ENCODE measurements at places on chromosomes 11 and 22.
A peak's percentile ranks its signal among the peaks of the same experiment; 100 is the strongest.

DNA sequence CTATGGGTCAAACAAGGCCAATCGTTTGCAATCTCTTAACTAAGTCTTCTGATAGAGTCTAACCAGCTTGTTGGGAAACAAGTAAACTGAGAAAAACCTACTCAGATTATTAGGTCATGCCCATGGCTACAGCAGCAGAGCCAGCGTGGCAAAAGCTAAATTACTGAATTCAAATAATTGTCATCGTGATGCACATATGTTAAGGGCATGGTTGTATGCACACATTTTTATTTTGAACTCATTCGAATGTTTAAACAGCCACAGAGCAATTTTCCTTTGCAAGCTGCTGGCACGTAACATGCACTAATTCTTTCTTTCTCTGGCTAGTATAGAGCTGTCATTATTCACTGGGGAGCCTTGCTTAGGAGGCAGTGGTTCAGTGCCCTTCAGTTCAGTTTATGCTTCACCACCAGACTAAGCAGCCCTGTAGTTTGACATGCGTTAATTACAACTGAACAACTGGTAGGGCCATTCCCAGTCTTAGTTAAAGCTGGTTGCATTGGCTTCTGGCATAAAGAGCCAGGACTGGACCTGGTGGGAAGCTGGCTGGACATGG lies 396.4 kb downstream of the METTL15 start:
- DNase-seq, result no peak

GRCh38 chr22:33476206-33476605 lies 418.0 kb upstream of the SYN3 start:
- no peak for DNase-seq

- DNase-seq, result peak; percentile 28
Observed at GRCh38 chr11:10807493-10808234, 1.1 kb downstream of the EIF4G2 start.

GRCh38 chr11:112410325-112410724 lies 149.7 kb upstream of the PLET1 start:
- no peak for DNase-seq

DNA sequence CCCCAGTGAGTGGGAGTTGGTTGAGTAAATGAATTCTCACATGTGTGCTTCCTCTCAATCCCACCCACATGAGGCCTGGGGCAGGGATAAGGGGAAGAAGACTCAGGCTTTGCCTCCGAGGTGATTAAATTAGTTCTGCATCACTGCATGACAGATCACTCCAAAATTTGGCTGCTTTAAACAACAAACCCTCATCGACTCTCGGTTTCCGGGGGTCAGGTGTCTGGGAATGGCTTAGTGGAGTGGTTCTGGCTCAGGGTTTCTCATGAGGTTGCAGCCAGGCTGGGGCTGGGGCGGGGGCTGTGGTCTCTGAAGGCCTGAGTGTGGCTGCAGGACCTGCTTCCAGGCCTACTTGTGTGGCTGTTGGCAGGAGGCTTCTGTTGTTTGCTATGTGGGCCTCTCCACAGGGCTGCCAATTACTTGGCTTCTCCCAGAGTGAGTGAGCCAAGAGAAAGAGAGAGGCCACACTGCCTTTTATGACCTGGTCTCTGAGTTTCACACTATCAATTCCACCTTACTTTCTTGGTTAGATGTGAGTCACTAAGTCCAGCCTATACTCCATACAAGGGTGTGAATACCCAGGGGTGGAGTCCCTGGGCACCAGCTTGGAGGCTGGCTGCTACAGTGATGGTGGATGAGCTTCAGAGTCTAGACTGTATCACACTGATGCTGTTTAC lies 15.9 kb downstream of the MOGAT2 start:
- DNase-seq, result peak; percentile 41

DNA sequence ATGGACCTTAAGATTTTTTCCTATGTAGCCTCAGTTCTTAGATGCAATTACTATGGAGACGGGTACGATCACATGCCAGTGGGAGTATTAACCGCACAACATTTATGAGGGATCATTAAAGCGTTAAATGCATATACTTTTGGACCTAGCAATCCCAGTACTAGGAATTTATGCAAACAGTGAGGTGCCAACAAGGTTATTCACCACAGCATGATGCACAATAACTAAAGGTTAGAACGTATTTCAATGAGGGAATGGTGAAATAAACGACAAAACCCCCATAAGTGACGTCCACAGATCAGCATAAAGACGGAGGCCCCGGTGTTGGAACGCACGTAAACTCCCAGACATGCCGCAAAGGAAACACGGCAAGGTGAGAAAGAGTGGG lies 539 bp downstream of the SIRT3 start:
- DNase-seq, result peak; percentile 29

All from renal cortical epithelial cell (primary cell).